Muscle of back (tissue), 13 donors: ENCODE measurements at places on chromosomes 12 and 14.

- no peak for DNase-seq
These were observed 12.8 kb upstream of the IFI27L2 start for GRCh38 chr14:94142247-94142646.

- peak; percentile 88 for DNase-seq
These were observed at the start of gene SLC7A7 for GRCh38 chr14:22814941-22815713. Gene SLC7A7 (minus strand): TSS chr14:22815435. CDS start chr14:22813398, 2,037 bp downstream.

GRCh38 chr12:30874455-30875321 is 51.9 kb upstream of the TSPAN11 start:
- DNase-seq: peak; percentile 71

DNA sequence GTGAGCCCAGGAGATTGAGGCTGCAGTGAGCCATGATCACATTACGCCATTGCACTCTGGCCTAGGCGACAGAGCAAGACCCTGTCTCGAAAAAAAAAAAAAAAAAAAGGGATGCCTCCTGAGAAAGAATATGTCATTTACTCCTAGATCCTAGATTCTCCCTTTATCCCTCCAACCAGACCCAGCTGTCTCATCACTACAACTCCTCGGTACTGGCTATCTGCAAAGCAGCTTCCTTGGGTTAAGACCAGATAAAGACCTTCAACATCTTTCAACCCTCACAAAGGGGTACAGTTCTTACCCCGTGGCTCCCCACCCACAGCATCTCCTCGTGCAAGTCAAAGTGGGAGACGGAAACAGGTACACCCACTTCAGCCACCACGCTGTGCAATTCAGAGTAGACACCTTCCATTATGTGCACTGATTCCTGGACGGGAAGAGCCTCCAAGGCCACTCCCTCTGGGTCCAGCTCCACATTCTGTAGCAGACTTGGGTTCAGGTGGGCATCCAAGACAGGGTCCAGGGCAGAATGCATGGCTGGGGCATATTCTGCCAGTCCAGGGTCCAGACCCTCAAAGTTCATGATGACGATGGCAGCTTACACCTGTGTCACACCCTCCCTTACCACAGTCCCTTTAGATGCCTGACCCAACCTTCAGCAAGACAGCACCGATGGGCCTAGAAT is 1.1 kb downstream of the PAN2 start:
- DNase-seq: no peak

DNA sequence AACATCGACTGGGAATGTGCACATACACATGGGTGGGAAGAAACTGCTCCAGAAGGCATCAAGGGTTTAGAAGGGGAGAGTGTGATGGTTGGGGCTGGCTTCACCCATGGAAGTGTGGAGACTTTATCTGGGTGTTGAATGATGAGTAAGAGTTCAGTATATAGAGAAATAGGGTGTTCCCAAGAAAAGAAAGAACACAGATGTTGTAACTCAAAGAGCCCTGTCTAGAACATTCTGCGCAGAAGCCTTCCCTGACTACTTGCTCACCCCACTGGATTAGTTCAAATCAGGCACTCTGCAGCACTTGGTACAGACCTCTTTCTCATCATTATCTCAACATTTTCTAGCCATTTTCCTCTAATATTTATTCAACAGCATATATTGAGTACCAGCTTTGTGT is 491.7 kb downstream of the SNAPC1 start:
- DNase-seq: no peak

DNA sequence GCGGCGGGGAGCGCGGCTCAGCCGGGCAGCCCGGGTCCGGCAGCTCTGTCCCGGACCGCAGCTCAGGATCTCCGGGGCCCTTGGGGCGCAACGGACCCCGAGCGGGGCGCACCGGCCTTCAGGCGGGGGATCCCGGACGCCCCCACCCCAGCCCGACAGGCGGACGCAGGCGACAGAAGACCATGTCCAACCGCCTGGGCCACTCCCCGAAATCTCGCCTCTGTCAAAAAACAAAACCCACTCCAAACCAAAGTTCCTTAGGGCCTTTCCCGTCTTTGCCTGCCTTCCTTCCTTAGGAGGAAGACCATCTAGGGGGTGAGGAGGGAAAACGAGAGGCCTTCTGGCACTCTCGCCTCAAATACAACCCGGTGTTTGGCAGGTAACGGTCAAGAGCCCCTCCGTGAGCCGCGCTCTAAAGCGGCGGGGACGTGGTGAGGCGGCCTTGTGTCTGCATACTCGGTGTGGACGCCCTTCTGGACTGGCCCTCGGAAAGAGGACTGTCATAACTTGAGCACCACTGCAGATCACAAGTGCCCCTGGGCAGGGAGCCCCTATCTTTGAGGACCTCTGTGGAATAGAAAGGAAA is 604 bp downstream of the HCFC2 start:
- DNase-seq: no peak

DNA sequence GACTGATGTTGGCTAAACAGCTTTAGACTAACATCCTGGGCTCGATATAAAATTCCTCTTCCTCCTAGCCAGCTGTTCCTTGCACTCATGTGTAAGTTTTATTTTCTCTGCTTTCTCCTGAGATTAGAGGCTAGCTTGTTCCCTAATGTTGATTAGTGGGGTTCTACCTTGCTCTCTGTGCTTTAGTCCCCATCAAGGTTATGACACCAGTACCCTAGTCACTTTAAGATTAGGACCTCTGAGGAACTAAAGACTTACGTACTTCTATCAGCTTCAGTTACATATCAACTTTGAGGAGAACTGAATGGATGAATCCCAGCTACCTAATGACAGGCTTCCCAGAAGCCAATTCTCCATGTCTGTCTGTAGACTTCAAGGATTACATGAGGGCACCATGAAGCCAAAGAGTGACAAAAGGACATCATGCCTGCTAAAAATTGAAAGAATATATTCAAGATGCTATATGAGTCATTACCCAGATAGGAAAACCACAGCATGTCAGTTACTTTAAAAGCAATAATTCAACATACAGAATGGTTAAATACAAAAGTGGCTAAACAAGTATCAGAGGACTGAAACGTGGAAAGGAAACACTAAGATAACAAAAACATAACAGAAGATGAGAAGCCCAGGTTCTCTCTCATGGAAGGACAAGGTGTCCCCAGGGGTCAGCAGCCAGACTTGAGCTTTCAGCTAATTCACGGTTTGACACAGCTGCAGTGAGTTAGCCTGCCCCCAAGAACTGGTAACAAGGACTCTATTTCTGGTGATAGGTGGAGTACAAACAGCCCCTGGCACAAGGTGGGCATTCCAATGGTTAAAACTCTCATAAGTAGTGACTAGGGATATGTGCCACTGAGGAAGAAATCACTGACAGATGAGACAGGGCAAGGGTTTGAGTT is 20.4 kb downstream of the ADAM20 start:
- no peak for DNase-seq

DNA sequence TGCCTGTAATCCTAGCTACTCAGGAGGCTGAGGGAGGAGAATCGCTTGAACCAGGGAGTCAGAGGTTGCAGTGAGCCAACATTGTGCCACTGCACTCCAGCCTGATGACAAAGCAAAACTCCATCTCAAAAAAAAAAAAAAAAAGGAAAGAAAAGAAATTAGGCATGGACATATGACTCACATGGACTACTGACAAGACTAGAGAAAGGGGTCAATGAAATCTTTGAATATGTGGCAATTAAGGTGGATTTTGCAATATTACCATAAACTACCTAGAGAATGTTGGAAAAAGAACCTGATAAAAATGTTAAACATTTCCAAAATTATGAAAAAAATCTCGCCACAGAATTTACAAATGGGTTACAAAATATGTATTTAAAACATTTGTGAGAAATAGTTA is 873.6 kb downstream of the C12orf50 start:
- DNase-seq: no peak

- no peak for DNase-seq
These were observed 219.1 kb downstream of the SLC41A2 start for GRCh38 chr12:104738776-104739642.

GRCh38 chr12:12265571-12266388 is 1.1 kb downstream of the LRP6 start:
- no peak for DNase-seq

DNA sequence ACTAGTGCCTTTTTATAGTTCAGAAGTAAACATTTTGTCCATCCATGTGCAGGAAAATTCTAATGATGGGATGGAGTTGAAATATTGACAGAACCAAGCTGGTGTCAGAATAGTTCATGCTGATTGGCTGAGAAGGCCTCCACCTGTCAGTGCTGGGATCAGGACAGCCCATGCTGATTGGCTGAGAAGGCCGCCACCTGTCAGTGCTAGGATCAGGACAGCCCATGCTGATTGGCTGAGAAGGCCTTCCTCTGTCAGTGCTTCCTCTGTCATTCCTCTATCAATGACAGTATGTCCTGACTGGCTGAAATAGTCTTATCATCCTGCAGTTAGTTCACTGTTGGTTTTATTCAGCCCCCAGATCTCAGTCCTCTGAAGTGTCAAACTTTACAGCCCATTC is 95.7 kb downstream of the PPP2R5C start:
- no peak for DNase-seq

GRCh38 chr14:34713681-34714319 is 593 bp downstream of the CFL2 start:
- DNase-seq: peak; percentile 87

- no peak for DNase-seq
These were observed 30.0 kb downstream of the CEP83 start for GRCh38 chr12:94429633-94430032.

GRCh38 chr14:81385419-81385818 is 14.7 kb downstream of the STON2 start:
- no peak for DNase-seq

DNA sequence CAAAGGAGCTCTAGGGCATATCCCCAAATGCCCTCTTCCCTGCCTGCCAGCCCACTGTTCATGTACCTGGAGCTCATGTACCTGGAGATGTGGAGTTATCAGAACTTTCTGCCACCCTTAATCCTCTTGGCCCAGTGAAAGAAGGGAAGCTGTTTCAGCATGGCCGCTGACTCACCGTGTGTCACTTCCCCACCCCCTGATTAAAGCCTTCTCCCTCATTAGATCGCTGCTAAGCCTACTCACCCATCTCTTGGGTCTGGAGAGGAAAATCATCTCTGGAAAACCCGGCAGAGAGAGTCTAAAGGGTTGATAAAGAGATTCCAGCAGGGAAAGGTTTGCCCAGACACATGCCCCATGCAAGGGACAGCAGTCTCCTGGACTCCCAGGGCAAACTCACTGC is 4.5 kb upstream of the LTBP2 start:
- peak; percentile 73 for DNase-seq

DNA sequence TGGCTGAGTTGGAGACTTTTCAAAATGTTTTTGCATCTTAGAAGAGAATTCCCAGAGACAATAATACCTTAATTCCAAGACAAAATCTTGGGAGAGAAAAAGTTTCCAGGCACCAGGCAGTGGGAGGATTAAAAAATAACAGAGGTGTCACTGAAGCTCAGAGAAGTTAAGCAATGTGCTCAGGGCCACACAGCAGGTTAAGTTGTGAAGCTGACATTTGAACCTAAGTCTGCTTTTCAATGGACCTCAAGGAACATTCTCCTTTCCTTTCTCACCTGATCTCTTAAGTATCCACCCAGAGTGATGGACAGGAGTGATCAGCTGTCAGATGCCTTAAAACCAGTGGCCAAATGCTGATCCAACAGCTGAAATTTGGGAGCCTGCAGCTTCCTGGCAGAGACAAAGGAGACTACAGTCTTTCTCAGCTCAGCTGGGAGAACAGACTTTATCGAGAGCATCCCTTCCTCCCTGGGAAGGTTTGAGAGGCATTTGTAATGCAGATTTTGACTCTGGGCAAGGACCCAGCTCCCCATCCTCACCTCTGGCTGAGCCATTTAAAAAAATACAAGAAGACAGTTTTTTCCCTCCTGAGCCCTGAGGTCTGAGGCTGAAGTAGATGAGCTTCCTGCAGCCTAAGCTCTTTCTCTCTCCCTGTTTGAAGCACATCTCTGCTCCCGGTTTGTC is 174.9 kb upstream of the RPH3A start:
- no peak for DNase-seq

- DNase-seq: no peak
These were observed 26.5 kb downstream of the NOC4L start for GRCh38 chr12:132170637-132171292.

DNA sequence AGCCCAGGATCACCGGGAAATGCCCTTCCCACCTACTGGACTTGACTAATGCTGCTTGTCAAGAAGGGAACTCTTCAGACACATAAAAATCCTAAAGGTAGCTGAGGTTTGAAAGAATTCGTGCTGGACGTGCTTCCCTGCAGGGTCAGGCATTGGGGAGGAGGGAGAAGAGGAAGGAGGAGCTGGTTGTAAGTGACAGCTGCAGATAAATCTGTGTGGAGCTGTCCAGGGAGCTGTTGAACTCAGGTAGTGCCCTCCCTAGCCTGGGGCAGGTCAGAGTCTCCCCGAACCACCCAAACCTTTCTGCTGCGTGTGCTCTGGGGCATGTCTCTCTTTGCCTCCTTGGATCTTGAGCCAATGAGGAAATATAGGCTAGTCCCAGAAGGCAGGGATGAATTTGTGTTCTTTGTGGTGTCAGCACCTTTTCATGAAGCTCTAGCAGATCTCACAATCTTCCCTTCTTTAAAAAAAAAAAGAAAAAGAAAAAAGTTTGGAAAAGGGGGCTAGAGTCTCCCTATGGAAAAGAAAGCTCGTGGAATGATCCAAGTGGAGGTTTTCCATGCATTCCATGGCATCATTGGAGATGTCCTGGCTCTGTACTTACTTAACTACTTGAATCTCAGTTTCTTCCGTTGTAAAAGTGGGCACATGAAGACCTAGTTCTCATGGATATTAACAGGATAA is 23.6 kb upstream of the FOS start:
- DNase-seq: peak; percentile 73

DNA sequence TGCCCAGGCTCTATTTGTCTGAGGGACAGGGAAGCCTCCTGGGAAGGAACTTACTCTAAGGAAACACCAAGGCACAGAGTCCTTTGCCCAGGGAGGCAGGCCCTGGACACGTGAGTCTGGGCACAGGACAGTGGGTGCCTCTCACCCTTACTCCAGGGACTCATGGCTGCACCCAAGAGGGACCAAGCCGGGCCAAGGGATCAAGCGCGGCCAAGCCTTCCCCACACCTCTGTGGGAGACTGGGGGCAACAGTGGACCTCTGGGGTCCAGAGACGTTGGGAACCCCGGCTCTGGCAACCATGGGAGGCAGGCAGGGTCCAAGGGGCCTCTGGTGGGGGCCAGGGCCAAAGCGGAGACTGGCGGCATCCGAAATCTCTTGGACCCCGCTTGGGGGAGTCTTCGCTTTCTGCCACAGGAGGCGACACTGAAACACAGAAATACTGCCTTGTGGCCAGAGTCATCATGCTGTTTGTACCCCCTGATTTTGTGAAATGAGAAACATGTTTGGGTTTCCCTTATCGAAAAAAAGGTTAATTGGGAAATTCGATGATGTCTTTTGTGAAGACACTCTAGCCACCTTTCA is 51.7 kb upstream of the BCL11B start:
- DNase-seq: no peak

DNA sequence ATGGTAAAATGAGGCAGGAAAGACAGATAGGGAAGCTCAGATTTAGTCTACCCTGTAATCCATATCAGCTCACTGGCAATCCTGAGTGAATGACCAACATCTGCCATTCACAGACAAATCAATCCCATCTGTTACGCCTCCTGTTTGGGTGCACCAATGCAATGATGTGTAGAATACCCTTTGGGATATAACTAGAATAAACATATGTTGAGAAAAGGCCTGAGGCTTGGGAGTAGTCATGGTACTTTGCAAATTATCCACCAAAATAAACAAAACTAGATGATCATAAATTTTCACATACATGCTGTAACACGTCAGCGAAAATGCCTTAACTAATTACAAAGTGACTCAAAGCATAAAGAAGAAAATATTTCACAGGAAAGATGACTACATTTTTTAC is 78.8 kb downstream of the KCNC2 start:
- DNase-seq: no peak
